ENCODE measurements at places on chromosomes 7 and 10.

DNA sequence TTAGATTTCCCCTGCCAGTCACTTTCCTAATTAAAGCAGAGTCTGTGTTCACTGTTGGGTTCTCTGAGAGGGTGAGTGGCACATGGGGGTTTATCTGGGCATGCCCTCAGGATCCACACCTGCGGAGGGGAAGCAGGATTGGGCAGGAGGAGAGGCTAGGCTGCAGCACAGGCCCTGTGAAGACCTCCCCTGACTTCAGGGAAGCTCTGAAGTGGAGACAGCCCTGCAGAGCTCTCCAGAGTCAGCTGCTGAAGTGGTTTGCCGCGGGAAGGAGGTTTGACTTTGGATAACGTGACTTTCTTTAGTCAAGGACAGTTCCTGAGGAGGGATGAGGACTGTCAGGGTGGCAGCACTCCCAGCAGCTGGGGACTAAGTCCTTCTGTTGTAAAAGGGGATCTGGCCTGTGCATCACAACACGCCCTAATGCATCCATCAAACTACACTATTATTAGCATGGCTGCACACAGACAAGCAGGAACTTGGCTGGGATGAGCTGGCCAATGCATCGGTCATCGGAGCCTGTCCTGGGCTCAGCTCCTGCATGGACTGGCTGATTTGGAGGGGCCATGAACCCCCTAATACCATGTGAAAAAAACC is 50.9 kb upstream of the LEP start:
- no peak for DNase-seq

DNA sequence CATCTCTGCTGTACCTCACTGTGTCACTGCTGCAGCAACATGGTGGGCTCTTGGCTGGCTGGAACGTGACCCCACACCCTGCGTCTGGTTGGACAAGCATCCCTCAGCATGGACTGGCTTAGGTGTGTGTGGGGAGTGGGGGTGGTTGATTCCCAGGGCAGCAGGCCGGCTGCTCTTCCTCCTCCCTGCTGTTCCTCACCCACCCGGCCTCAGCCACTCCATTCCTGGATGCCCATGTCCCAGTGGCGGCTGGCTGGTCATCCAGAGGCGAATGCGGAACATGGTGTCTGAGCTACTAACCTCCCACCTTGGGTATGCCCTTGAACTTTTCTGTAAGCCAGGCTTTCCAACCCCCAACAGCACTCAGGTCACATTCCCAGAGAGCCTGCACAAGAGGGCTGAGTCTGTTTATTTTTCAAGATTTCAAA is 81.2 kb downstream of the GRK5 start:
- DNase-seq: no peak

DNA sequence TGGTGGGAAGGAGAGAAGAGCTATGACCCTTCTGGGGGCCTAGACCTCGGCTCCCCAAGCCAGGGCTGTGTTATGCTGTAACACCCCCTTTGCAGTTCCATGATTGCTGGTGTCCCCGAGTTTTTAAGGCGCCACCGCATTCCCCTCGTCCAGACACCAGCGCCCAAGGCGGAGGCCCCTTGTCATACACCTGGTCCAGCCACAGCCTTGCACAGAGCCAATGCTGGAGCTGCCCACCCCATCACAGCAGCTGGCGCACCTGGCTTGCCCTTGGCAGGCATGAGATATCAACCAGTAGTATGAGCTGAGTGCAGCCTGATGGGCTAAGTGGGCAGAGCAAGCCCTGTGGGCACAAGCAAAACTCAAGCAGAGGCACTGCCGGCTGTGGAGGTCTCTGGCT is 209.4 kb downstream of the SORCS1 start:
- no peak for DNase-seq

DNA sequence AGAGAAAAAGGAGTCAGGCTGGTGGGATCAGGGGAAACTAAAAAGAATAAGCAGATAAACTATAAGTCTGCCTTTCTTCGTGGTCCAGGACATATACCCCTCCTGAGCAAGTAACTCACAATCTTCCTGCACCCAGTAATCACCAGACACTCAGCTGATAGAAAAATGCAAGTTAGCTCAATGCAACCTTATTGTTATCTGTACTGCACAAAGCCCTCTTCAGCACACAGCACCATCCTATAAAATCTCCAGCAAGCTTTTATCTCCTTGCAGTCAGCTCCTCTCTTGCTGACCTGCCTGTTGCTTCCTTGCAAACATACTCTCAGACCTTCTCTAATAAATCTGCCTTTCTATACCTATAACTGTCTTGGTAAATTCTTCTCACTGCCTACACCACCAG is 6.7 kb downstream of the SLC37A3 start:
- no peak for DNase-seq

DNA sequence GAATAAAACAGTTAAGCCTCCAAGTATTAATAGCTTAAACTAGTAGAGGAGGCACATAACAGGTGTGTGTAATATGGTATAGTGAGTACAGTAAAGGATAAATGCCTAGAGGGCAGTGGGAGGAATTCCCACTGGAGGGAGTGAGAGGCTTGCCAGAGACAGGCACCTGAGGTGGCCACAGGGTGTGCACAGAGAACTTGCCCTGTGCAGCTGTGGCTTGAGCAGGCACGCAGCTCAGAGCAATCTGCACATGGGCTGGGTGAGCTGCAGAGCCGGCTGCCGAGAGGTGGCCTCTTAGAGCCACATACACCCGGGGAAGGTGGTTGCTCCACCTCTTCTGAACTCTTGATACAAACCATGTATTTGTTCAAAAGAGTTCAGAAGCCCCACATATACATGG is 237.1 kb downstream of the COBL start:
- DNase-seq: no peak

GRCh38 chr7:135121868-135122267 is 26.0 kb upstream of the TMEM140 start:
- DNase-seq: no peak

- no peak for DNase-seq
These were observed 102.1 kb upstream of the DDC start for GRCh38 chr7:50667338-50667737.

Data from AG10803 (cell line).